ACHN (cell line): ENCODE measurements at places on chromosomes 2 and 18.

GRCh38 chr2:128447538-128447995 is 128.9 kb upstream of the HS6ST1 start:
- no peak for DNase-seq

DNA sequence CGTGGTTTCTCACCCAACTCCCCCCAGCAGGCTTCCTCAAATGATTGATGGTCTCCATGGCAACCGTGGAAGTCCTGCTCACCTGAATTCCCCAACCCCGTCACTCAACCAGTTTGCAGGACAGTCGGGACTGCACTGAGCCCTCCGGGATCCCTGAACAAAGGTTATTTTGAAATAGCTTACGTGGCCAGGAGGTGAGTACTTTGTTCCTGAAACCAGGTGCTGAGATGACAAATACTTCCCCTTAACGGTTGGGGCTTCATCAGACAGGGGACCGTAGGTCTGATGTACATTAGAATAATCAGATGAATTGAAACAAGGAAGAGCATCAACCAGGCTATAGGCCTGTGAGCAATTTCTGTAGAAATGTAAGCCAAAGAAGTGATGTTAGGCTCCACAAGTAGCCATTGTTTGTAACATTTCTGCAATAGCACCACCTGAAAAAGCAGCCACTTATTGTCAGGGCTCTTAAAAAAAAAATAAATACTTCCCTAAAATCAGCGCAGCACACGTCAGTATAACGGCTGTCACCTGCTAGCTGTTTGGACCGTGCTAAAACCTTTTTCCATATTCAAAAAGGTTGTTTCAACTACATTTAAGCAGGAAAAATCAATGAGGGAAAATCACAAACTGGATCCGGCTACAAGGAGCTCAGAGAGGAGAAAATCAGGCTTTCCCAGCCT is 206.4 kb upstream of the ID2 start:
- DNase-seq, result no peak

- peak; percentile 16 for DNase-seq
These were observed 599.1 kb upstream of the FSHR start for GRCh38 chr2:49753344-49753985.

DNA sequence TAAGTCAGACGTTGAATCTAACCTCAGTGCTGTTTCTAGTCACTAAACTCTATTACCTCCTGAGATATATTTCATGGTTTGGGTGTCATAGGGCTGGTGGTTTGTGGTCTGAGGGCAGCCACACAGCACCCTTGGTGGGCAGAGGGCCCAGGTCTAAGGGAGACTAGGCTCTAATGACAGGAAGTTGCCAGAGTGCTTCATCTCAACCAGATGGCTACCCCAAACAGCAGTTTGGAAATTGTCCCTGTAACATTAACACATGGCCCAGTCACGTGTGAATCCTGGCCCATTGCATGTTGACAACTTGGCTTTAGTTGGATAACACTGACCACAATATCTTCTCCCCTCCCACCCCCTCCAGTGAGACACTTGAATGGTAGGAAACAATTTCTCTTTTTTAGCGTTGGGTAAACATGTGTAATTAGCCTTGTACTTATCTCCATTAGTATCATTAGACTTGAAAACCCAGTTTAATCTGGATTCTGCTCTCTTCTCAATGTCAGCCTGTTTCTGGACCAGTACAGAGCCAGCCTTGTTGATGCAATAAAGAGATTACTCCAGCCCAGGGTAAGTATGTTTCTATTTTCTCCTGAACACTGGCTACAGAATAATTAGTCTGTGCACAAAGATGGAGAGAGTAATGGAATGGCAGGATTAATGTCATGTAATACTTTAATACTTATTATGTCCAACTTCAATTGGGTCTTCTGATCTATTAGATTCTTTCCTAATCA is 187.8 kb upstream of the SIX3 start:
- no peak for DNase-seq

GRCh38 chr2:149330127-149331022 is at the start of gene LYPD6:
TSS of gene LYPD6 (plus strand) at chr2:149330587. CDS start at chr2:149437709, 107,122 bp downstream.
- peak; percentile 85 for DNase-seq

GRCh38 chr2:39499336-39499735 is 62.3 kb upstream of the MAP4K3 start:
- no peak for DNase-seq

DNA sequence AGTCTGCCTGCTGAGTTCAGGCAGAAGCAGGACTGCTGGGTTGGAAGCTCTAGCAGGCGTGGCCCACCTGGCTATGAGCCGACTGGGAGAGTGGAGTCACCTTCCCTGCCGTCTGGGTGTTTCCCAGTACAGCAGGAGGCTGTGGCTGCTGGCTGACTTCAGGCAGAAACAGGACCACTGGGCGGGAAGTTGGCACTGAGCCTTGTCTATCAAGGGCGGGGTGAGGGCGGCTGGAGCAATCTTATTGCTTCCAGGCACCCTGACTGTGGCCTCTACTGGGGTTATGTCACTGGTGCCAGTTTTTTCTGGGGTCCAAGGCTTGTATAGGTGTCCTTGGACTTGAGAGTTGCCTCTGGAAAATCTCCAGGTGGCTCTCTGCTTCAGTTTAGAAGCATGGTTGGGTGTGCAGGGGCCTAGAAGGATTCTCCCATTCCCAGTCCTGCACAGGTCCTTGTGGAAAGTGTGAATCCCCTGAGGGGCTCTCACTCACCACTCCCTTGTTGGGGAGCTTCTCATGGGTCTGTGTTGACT is 30.5 kb downstream of the LTBP1 start:
- no peak for DNase-seq

GRCh38 chr18:22838639-22839277 is 94.4 kb upstream of the RBBP8 start:
- DNase-seq, result no peak

DNA sequence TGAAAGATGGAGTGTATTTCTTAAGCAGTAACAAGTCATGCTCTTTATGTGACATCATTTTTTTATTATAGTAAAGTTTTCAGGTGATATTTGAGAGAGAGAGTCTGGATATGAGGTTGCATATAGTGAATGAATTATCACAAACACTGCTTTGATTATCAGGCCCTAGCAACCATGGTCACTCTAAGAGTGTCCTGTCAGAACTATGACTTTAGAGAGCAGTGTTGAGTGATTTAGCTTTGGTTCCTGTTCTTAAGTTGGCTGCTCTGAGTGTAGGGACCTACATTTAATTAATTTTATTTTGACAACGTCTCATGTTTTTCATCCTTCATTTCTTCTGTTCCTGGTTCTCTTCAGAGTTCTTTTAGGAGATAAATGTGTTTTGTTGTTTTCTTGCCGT is 275.5 kb downstream of the KCNJ3 start:
- no peak for DNase-seq

- peak; percentile 69 for DNase-seq
These were observed 246.1 kb downstream of the EXOC6B start for GRCh38 chr2:72579591-72580180.

- peak; percentile 56 for DNase-seq
These were observed 325.4 kb upstream of the FIGN start for GRCh38 chr2:164061129-164061746.

GRCh38 chr2:165544897-165545296 is 75.4 kb downstream of the CSRNP3 start:
- no peak for DNase-seq

GRCh38 chr2:96470109-96470508 is 35.0 kb downstream of the NEURL3 start:
- DNase-seq, result no peak

DNA sequence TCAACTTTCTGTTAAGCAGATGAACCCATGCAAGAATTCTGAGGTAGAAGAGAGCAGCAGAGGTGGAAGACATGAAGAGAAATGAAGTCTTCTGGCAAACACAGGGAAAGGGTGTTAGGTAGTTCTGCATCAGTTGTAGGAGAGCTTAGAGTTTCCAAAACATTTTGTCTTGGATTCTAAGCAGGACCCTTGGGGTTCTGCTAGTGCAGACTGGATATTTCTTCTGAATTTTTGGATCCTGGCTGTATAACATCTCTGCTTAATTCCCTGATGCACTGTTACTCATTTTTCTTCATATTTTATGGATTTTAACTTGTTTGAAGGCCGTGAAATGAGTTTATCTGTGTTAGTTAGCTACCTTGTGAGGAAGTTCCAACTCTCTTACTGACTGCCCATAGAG is 208.7 kb upstream of the SLC35G4 start:
- DNase-seq, result no peak

GRCh38 chr2:221616561-221616960 is 44.5 kb upstream of the EPHA4 start:
- no peak for DNase-seq

GRCh38 chr2:177352441-177353186 is 40.0 kb upstream of the AGPS start:
- no peak for DNase-seq

GRCh38 chr2:214014551-214015220 is 396.2 kb upstream of the VWC2L start:
- no peak for DNase-seq

GRCh38 chr2:122148128-122148767 is 392.8 kb downstream of the TSN start:
- DNase-seq, result no peak

DNA sequence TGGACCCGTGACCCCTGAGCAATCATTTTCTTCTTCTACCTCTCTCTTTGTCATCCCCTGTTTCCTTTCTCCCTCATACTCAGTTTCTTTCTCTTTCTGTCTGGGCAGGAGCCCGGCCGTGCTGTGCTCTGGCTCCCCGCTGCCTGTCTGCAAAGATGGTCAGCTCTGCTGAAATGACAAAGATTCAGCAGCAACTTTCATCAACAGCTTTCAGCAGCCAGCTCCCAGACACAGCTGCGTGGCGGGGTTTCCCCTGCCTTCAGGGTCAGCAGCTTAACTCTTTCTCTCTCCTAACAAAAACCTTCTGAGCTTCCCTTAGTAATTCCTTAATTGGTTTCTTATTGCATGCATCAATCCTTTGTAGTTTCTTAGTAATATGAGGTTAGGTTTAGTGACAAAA is 1234.4 kb downstream of the CNTNAP5 start:
- DNase-seq, result no peak

GRCh38 chr2:64819774-64820688 is 166.3 kb upstream of the SERTAD2 start:
- no peak for DNase-seq

DNA sequence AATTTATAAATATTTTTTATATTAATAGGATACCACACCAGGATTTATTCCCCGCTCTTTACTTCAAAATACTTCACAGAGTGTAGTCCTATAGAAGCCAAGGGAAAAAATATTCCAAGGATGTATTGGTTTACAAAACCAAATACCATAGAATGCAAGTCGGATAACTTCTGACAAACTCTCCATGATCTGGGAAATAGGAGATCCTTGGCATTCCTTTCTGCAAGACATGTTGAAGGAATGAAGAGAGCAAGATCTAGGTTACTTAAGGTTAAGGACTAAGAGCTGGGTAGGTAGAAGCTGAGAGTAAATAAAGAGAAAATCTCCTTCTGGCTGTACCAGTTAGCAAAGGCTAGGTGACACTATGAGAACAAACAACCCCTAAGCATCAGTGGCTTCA is 141.2 kb downstream of the LRATD1 start:
- DNase-seq, result no peak

DNA sequence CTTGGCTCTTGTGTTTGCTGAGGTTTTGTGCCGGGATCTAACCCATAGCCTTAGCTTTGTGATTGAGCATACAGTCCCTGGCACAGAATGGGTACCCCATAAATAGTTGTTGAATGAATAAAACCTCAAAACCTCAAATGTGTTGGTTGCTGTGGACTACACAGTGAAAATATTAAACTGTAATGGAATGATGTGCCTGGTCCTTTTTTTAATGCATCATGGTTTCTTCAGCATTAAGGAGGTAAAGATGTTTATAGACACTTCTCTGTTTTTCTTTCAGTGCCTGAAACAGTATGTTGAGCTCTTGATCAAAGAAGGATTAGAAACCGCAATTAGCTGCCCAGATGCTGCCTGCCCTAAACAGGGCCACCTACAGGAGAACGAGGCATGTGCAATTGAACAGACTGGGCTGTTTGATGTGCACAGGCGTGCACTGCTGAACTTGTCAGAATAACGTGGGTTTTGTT is 97.0 kb downstream of the RNF144A start:
- DNase-seq, result no peak

GRCh38 chr18:77112747-77113092 is 19.9 kb downstream of the MBP start:
- no peak for DNase-seq

DNA sequence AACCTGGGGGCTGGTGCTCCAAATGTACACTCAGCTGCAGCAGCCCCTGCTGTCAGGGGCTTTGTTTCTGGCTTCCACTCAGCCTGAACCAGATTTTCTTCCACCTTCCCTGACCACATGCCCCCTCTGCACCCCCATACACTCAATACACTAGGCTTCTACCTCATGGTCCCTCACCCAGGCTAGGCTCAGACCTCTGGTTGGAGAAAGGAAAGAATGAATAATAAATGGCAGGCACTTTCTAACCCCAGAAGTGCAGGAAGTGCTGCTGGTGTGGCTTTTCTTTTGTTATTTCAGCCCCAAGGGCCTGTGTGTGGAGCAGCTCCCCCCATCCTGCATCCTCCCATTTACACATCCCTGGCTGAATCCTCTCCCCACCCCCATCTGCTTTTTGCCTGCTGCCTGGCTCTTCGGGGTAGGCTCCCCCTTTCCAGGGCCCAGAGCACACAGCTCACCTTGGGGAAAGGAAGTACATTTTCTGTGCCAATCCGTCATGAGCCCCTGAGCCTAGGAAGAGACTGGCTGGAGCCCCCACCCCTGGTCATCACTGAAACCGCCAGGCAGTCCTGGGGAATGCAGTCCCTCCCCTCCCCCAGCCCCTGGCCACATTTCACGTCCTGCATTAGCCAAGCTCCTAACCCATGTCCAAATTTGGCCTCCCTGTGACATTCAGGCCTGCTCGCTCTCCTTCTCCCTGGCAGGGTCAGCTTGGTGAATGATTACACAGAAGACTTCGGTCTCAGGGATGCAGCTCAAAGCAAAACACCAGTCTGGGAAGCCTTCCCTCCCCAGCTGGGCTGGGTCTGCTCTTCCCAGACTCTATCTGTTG is 2.6 kb downstream of the DYSF start:
- peak; percentile 68 for DNase-seq

DNA sequence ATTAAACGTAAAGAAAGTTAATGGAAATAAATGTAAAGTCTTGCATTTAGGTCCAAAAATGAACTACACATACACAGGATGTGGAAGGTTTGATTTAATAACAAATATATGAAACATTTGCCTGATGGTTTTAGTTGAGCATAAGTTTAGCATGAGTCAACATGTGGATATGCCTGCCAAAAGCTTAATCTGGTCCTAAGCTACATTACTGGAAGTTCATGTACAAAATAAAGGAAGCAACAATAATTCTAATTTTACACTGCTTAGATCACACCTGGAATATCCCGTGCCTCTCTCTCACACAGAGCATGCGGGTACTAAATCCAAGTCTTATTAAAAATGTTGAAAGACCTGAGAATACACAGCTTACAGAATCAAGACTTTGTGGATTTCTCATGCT is 276.5 kb upstream of the NRP2 start:
- DNase-seq, result no peak

DNA sequence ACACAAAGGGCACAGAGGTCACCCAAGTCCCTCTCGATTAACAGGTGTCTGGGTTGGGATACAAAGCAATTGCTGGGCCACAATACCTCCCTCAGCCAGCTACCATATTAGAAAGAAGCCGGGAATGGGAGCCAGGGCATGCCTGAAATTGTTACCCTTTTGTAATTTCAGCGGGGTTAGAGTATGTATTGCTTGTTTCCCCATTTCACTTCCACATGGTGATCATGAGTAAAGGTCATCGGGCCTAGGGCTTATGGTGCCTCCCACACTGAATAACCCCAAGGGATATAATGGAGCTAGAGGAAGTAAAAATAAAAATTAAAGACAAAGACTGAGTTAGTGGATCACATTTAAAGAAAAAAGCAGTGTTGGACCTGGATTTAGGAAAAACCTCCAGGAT is 437.2 kb upstream of the KLHL29 start:
- no peak for DNase-seq

- DNase-seq, result no peak
These were observed 311.2 kb downstream of the LPIN1 start for GRCh38 chr2:12057436-12058166.

- DNase-seq, result peak; percentile 94
These were observed 21.0 kb upstream of the STAT4 start for GRCh38 chr2:191171708-191172355.
